ENCODE measurements at places on chromosomes 13 and 19.

- no peak for DNase-seq
Observed at GRCh38 chr19:29685326-29685725, 20.1 kb downstream of the PLEKHF1 start.

DNA sequence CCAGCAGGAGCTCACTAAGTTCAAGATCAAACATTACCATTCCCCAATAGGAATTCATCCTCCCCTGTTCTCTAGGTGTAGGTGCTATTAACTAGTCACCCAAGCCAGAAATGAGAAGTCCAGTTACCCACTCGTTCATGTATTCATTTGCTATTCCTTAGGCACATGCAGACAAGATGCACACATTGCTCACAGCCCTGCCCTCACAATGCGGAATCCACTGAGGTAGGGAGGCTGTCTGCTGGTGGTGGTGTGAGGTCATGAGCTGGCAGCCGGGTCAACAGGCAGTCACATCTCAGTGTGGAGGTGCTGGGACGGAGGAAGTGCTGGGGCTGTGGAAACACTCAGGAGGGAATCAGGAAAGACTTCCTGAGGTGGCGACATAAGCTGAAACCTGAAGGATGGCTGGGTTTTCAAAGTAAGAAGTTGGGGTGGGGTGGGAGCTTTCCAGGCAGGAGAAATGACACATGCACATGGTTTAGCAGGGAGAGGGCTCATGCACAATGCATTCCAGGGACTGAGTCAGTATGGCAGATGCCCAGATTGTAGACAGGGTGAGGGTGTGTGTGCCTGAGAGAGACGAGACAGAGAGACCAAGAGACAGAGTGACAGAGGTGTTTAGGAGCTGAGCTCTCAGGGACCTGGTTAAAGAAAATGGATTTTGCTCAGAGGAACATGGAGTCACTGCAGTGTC is 117.6 kb downstream of the USP12 start:
- DNase-seq, result no peak

DNA sequence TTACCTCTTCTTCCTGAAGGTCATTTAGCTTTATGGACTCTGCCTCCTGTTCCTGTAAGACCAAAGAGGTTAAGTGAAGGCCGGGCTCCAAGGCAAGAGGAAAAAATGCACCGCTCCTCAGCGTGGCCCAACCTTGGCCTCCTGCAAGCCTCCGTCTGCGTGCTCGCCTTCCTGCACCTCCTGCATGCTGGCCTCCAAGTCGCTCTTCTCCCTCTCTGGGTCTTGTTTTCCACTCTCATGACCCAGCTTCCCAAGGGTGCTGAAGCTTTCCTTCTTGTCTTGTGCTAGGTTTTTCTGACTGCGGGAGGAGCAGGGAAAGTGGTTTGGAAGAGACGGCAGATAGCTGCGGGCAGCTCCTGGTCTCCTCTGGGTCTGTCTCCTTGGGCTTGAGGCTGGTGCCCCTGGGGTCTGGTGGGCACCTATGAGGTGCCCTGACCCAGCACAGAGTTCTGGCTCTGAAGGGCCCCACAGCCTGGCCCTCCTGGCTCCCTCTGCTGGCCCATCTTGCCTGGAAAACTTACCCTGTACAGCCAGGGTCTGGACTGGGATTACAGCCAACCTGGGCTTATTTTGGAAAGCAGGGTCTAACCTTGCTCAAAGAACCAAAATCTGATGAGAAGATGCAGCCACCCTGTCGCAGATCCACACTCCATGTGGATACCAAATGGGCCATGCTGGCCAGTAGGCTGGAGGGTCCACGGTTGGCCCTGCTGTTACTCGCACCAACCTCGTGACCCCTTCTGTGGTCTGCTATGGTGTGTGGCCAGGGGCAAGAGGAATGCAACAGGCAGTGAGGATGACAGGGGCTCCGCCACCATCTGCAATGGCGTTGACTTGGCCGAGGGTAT is 5.2 kb downstream of the C13orf46 start:
- no peak for DNase-seq

- peak; percentile 20 for DNase-seq
Observed at GRCh38 chr13:48542581-48543341, 9.9 kb upstream of the RCBTB2 start.

- no peak for DNase-seq
Observed at GRCh38 chr19:38713227-38713649, 31.0 kb downstream of the CAPN12 start.

DNA sequence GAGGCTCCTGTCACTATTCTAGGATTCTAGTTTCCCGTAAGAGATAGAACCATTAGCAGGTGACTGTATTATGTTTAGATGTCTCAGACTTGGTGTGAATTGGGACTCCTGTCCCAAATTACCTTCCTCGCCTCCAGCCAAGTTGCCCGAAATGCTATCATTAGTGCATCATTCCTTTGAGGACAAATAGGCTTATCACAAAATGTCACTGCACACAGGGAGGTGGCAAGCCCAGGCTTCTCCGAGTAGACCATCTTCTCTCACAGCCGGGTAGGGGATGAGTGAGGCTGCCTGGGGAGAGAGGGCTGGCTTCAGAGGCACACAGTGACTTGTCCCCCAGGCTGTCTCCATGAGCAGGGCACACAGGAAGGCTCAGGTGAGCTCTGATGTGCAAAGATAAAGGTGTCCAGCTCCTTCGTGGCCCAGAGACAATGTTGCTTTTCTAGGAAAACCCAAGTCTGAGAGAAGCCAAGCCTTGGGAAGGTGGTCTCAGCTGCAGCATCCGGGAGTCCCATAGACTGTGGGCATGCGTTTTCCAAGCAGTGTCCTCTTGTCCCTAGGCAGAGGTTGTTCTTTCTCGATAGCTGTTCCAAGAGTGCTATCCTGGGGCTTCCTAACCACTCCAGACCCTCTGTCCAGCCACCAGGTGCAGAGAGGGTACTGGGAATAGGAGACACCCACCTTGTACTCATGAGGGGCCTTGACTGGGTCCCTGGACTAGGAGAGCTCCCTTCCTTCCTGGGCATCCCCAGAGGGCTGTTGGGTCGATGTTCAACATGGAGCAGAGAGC is 163.1 kb upstream of the TSHZ3 start:
- no peak for DNase-seq

- peak; percentile 58 for DNase-seq
Observed at GRCh38 chr19:38361633-38362075, 12.7 kb upstream of the PSMD8 start.

Measured in NCI-H774 (cell line).